EL (cell line): ENCODE measurements at places on chromosomes 3 and 15.

DNA sequence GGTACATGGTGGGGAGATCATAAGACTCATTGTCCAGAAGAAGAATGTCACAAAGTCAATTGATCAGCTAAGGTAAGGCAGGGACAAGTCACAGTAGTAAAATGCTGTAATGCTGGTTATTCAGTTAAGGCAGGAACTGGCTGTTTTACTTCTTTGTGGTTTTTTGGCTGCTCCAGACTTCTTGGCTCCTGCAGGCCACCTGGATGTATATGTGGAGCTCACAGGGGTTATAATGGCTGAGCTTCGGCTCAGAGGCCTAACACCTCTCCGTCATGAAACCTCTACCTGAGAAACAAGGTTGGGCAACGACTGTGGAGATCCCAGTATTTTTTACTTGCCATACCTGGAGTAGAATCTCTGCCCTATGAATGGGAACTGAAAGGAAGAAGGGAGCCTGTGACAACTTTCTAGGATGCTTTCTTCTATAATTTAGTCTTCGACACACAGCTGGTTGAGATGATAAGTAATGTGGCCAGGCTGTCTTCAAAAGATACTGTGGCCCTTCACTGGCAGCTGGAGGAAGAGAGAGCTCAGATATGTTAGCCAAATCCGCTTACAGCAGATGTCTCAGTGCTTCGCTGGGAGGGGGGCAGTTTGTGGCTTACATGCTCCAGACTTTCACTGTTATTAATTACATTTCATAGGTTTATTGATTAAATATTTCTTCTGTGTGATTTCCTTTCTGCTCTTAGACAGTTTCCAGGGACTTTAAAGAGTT is 887.8 kb downstream of the IGSF11 start:
- no peak for DNase-seq

DNA sequence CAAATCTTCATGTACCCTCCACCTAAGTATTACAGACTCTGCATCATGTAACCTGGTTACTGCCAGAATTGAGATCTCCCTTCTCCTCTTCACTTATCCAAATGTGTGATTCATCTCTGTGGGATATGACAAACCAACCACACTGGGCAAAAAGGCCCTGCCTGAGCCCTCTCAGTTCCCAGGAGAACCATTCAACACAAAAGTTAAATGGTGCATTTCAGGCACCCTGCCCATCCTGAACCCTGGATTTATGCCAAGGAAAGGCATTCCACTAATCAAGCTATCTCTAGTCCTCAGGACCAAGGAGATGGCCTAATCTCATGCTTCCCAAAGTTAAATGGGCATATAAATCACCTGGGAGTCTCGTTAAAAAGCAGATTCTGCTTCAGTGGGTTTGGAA is 108.5 kb downstream of the TNIK start:
- peak; percentile 96 for DNase-seq

- no peak for DNase-seq
These were observed 45.4 kb downstream of the MAGEF1 start for GRCh38 chr3:184666442-184666841.

- no peak for DNase-seq
These were observed 44.2 kb upstream of the CSPG5 start for GRCh38 chr3:47622671-47623461.

DNA sequence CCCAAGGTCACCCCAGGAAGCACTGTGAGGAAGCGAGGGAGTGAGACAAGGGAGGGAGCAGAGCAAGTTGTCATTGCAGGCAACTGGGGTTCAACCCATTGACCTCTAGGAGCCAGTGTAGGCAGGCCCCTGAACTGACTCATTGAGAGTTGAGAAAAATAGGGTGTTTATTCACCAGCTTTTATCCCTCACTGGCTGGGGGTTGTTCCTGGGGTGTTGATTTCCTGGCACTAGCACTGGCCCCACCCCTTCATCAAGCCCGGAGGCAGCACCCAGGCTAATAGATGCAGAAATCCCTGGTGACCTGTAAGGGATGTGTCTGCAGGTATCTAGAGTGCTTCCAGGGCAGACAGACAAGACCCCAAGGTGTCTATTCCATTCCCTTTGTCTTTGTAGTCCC is 183.9 kb downstream of the ARRDC4 start:
- DNase-seq = no peak

DNA sequence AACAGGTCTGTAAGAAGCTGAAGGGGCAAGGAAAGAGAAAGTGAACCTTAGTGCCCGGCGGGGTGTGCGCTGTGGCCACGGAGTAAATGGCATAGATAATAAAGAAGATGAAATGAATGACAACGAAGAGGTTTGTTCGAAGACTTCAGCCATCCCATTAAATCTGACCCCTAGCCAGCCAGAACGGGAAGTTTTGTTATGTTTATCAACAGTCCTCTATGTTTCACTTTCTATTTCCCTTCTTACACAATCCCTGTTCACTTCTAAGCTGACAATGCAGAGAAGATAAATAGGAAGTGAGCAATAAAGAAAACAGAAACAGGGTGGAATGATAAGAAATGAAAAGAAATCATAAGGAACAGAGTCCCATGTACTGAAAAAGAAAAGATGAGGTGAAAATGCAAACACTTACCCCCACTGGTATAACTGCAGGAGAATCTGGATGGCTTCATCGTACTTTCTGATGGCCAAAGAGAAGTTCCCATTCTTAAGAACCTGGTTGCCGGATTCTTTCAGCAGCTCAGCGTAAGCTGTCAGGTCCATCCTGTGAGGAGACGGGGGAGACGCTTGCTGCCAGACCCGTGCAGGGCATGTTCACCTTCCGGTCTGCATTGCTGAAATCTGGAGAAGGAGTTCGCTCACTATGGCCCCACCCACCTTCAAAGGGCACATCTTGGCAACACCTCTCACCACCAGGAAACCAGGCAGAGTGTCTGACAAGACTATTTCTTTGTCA is 36.8 kb downstream of the TRANK1 start:
- DNase-seq = peak; percentile 60

GRCh38 chr3:156750191-156750873 is 75.8 kb upstream of the LEKR1 start:
- DNase-seq = peak; percentile 57

DNA sequence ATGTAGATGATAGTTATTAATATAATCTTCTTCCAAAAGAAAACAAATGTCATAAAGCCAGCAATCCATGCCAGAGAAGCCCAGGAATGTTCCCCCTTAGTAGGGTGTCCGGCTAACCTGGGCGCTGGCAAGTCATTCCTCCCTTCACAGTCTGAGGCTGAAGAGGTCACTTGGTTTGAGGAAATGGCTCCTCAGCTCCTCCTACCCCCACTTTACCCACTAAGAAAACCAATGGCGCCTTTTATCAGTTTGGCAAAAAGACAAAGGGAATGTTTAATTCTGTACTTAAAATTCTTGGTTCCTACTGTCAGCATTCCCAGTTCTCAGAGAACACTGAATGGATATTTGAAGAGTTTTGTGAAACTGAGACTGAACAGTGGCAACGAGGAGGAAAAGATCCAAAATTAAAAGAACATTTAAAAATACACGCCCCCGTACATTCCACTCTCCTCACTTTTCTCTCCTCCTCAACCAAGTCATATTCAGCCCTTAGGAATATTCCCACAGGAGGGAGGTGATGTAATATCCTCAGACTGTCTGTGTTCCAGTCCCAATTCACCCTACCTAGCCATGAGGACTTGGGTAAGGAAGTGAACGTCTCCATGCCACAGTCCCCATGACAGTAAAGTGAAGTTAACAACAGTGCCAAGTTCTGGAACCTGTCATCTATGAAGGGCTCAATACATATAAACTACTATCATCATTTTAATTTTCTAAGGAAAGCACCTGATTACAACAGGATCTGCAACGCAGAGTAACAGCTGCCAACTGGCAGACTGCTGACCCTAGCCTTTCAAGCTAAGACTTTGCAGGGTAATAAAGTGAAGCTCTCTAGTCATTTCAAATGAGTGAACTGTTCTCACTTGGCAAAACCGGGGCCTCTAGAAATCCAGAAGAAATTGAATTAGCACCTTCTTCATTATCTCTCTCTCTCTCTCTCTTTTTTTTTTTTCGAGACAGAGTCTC is 234.5 kb upstream of the ICE2 start:
- no peak for DNase-seq

GRCh38 chr3:115233021-115233420 is 85.9 kb upstream of the ZBTB20 start:
- peak; percentile 15 for DNase-seq
